NCI-H69 (cell line): ENCODE measurements at places on chromosomes 11 and 22.

GRCh38 chr22:49961005-49961600 is 531 bp downstream of the PIM3 start:
- DNase-seq: peak; percentile 80

GRCh38 chr22:39958009-39958711 is 2.0 kb upstream of the TMA7B start:
- DNase-seq: no peak

GRCh38 chr22:29700206-29700899 is 19.4 kb upstream of the CABP7 start:
- peak; percentile 87 for DNase-seq

GRCh38 chr22:37180531-37181231 is 7.4 kb downstream of the C1QTNF6 start:
- no peak for DNase-seq

GRCh38 chr11:12386745-12387144 is 9.4 kb downstream of the PARVA start:
- DNase-seq: no peak

- DNase-seq: no peak
Measured at GRCh38 chr22:17872471-17872870, 98.2 kb upstream of the BID start.
